ENCODE measurements at places on chromosomes 4 and X.

DNA sequence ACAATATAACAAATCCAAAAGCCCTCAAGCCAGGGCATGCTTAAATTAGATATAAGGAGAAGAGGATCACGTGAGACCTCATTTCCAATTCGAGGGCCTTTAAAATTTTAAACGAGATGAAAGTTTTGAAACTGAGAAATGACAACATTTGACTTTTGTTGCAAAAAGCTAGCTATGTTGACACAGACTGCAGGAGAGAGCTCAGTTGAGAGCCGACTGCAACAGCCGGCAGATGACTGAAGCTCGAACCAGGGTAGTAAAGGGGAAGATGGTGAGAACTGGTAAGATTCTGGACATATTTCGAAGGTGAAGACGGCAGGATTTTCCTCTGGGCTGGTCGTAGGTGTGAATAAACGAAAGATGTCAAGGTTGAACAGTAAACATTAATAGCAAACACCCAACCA is 773 bp downstream of the PRMT9 start:
- DNase-seq = peak; percentile 10

- DNase-seq = peak; percentile 7
Measured at GRCh38 chrX:70769659-70770227, 138.8 kb downstream of the TEX11 start.

DNA sequence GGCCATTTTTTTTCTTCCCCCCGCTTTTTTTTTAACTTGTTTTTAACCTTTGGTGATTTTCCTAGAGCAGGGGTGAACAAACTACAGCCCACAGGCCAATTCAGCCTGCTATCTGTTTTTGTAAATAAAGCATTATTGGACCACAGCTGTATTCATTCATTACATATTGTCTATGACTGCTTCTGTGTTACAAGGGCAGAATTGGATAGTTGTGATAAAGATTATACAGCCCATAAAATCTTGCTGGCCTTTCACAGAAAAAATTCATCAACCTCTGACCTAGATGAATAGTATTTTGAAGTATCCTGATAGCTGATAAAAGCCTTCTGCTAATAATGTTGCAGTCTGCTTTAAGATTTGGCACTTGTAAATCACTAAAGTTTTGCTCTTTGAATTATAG is 63.4 kb downstream of the SMAD1 start:
- no peak for DNase-seq

- DNase-seq = no peak
Measured at GRCh38 chr4:40244606-40245005, 47.8 kb downstream of the RHOH start.

DNA sequence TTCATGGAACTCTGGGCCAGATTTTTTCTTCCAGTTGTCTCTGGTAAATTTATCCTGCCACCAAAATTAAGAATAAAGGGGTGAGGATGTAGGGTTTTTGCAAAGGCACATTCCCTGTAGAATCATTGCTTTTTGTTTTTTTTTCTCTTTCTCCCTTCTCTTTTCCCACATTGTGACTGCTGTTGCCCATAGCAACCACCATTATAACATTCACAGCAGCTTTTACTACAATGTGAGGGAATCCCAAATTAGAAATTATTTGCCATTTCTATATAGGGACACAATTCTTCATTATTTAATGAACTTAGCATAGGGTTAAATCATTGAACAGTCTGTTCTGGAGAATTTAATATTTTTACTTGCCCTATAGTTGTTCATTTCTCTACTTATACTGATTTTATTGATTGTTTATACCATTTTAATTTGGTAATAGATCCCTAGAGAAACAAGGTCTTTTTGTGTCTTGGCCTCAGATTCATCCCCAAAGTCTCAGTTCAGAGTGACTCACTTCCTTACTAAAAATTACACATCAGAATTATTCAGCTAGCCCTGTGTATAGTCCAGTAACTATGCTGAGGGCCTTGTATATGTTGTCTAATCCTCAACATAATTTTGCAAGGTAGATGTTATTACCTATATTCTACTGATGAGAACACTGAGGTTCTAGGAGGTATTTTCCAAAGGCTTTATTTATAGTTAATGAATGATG is 80.8 kb upstream of the ANK2 start:
- no peak for DNase-seq

- DNase-seq = no peak
Measured at GRCh38 chr4:16197876-16198665, 28.2 kb downstream of the TAPT1 start.

DNA sequence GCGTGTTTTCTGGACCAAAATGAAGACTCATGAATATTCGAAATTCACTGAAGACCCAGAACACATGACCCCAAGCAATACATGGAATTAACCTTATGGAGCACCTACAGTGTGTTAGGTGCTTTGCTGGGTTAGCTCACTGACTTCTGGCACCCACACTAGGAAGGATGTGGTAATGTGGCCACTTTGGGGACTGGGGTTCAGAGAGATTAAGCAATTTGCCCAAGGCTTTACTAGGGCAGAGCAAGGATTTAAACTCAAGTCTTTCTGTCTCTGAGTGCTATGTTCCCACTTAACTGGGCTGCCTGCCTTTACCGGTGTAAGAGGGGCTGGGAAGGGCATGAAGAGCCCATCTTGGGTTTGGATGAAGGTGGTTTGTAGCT is 162.0 kb upstream of the ATP6AP2 start:
- peak; percentile 10 for DNase-seq

GRCh38 chr4:176303938-176304337 is 15.8 kb upstream of the SPCS3 start:
- no peak for DNase-seq

- DNase-seq = no peak
Measured at GRCh38 chr4:158535130-158535614, 13.5 kb downstream of the RXFP1 start.

- no peak for DNase-seq
Measured at GRCh38 chr4:159045321-159045720, 57.6 kb upstream of the RAPGEF2 start.

DNA sequence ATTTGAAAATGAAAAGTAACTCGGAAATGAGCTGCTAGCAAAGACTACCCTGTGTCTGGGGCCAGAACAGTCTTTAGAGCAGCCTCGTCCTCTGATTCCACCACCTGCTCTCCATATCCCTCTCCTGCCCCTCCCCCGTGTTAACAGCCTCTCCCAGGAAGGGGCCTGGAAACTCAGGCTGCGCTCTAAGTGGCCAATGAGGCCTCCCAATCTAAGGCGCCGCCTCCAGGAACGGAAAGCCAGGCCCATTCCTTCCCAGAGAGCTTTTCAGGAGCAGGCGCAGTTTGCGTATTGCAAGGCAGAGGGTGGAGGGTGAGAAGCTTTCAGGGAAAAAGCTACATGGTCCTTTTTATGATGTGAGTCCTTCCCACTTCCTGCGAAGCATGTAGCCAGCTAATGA is 31.2 kb downstream of the RS1 start:
- DNase-seq = no peak

- no peak for DNase-seq
Measured at GRCh38 chr4:75457365-75457764, 56.8 kb downstream of the RCHY1 start.

DNA sequence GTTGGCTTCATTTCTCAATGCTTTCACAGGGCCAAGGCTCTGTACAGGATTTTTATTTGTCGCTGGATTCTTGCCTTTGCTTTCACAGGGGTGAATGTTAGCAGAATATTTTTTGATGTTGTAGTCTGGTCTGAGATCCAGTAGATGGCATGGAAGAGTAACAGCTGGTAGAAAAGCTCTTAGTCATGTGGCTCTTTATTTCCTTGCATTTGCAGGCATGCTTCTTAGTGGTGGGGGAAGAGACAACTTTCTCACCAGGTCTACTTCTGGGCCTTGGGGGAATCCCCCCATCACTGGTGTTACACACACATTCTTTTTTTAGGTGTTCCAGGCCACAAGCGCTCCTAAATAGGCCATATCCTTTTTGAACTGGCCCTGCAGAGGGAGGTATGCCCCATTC is 58.2 kb upstream of the DKK2 start:
- peak; percentile 0 for DNase-seq

Data from CD4-positive, alpha-beta T cell treated with Interleukin-4 for 4 hours (primary cell).